ENCODE measurements at places on chromosomes 3 and 15. TPM values are rescaled to one million over a fixed set of nuclear protein-coding genes. Genes with fewer than 3 reads are reported as not detected.

The TMEM212 gene
- total RNA-seq = not detected

The SLC2A2 gene
- total RNA-seq = not detected

The STRIT1 gene
- not detected for total RNA-seq

The SLC9C1 gene
- total RNA-seq = 0.57 TPM

The ANKRD63 gene
- 0.22 TPM for total RNA-seq

The COL6A5 gene
- not detected for total RNA-seq

The MB21D2 gene
- 8.9 TPM for total RNA-seq

The SEMA6D gene
- total RNA-seq = 10.0 TPM

The PLSCR5 gene
- not detected for total RNA-seq

The SCAMP5 gene
- total RNA-seq = 16.9 TPM

The SORD gene
- total RNA-seq = 43.4 TPM

The TM6SF1 gene
- 42.3 TPM for total RNA-seq

The COL8A1 gene
- total RNA-seq = 156 TPM

The LINGO1 gene
- not detected for total RNA-seq

The P2RY13 gene
- total RNA-seq = not detected

The IQCF5 gene
- total RNA-seq = not detected

The PODXL2 gene
- 4.4 TPM for total RNA-seq

Data from thoracic aorta endothelial cell (primary cell).